Stimulated activated CD8-positive, alpha-beta memory T cell treated with anti-CD3 and anti-CD28 coated beads, Interleukin-4, amount 100 ng/mL, for 1 hour (primary cell): ENCODE measurements at places on chromosomes 3 and 15.

GRCh38 chr3:55159016-55159415 is 231.2 kb upstream of the LRTM1 start:
- no peak for DNase-seq

DNA sequence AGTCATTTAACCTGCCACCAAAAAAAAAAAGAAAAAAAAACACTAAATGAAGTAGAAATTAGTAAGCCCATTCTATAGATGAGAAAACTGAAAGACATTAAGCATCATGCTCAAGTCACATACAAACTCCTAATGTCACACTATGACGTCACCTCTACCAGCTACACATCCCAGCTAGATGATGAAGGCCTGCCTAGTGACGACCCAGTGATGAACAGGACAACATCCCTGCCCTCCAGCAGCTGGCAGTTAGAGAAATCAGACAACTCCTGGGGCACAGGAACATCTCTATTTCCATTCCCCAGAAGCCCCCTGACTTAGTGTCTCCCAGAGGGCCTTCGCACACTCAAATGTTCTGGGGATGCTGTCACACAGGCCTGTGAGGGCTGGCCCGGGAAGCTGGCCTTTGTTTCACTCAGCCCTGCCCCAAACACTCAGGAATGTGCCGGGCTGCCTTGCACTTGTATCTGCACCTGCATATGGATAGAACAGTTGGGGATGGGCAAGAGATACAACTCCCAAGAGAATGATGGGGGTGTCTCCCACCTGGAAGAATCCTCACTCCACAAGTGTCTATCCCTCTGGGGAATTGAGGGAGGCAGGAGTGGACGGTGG is 7.0 kb upstream of the HAPLN3 start:
- no peak for DNase-seq

DNA sequence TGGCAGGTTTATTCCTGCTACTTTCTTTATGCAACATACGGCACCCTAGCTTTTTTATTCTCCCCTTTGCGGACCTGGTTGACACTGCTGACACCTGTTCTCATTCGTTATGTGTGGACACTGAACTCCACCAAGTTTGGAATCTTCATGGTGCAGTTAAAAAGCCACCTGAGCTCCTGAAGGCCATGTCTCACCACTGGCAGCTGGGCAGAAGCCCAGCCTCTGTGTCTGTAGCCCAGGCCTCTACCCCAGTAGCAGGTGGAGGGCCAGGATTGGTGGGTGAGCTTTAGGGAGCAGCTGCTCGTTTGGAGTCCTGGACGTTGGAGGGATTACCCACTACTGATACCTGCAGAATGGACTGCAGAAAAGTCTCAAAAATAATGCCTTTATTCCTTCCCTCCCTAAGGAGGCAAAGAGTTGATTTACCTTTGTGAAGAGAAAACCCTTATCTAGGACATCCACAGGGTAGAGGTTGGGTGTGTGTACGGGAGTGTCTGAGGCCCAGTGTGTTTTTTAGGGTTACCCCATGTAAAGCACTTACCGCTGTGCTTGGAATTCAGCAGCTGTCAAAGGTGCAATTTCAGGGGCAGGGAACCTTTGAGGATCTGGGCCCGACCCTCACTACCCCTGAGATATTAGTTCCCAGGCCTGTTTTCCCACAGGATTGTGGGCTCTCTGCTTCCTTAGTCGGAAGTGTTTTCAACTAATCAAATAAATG is 637 bp upstream of the CCNDBP1 start:
- DNase-seq, result no peak

DNA sequence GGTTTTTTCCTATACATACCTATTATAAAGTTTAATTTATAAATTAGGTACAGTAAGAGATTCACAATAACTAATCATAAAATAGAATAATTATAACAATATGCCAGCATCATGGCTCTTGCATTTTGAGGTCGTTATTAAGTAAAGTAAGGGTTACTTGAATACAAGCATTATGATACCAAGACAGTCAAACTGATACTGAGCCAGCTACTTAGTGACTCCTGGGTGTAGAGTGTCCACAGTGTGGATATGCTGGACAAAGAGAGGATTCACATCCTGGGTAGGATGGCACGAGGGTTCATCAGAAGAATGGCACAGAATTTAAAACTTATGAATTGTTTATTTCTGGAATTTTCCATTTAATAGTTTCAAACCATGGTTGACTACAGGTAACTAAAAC is 157.2 kb upstream of the IL12A start:
- DNase-seq, result no peak

DNA sequence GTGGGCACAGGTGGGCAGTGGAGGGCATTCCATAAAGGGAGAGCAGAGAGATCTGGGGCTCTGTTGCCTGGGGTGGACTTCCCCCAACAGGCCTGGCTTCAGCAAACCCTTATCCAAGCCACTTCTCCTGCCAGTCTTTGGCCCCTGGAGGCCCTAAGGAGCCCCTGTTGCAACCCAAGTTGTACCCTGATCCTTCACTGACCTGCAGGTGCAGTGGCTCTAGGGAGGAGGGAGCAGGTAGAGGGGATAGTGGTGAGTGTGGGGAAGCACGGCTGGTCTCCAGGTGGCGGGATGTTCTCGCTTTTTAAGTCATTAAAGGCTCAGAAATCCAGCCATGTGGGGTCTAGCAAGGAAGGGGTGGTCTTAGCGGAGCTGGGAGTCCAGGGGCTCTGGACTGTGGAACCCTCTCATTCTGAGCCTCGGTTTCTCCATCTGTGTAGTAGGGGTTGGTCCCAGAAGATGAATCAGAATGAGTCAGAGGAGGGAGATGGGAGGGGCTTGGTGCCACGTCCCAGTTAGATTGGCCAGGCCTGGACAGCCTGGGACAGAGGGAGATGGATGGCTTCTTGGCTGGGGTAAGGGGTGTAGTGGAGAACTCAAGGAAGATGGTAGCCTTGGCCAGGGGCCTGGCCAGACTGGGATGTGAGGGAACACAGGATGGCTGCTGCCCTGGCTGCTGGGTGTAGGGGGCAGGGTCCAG is 2.6 kb downstream of the ZBTB47 start:
- DNase-seq, result no peak

GRCh38 chr15:66369773-66370651 is 13.5 kb upstream of the TIPIN start:
- no peak for DNase-seq
